ENCODE measurements at places on chromosomes 6 and 20.

GRCh38 chr6:160156842-160157241, 35.2 kb downstream of the SLC22A1 start:
- DNase-seq: no peak
- no peaks in the 10 kb centered on the region for H3K4me1 ChIP-seq
- H3K27ac ChIP-seq: no peak overlapping the region
- H3K36me3 ChIP-seq: peaks cover 23% of the 10 kb centered on the region
- no peak overlapping the region for H3K4me3 ChIP-seq

GRCh38 chr20:32685541-32686529, 12.1 kb upstream of the C20orf203 start:
- no peak overlapping the region for H3K27ac ChIP-seq
- no peaks in the 10 kb centered on the region for H3K36me3 ChIP-seq
- H3K4me3 ChIP-seq: no peak overlapping the region
- DNase-seq: no peak
- no peaks in the 10 kb centered on the region for H3K4me1 ChIP-seq

- H3K27ac ChIP-seq: no peak overlapping the region
- H3K36me3 ChIP-seq: no peaks in the 10 kb centered on the region
- no peak for DNase-seq
Observed at GRCh38 chr20:60868316-60868891, 383.7 kb upstream of the CDH4 start.

GRCh38 chr20:34022839-34023234, 29.1 kb downstream of the RALY start:
- H3K36me3 ChIP-seq: no peaks in the 10 kb centered on the region
- no peak overlapping the region for H3K27ac ChIP-seq
- no peak for DNase-seq
- H3K4me1 ChIP-seq: peaks cover 38% of the 10 kb centered on the region
- H3K4me3 ChIP-seq: no peak overlapping the region
- no peaks in the 10 kb centered on the region for H3K27me3 ChIP-seq

- H3K4me1 ChIP-seq: no peaks in the 10 kb centered on the region
- no peaks in the 10 kb centered on the region for H3K36me3 ChIP-seq
- no peak overlapping the region for H3K27ac ChIP-seq
Observed at GRCh38 chr6:12102350-12102749, 90.2 kb downstream of the HIVEP1 start.

DNA sequence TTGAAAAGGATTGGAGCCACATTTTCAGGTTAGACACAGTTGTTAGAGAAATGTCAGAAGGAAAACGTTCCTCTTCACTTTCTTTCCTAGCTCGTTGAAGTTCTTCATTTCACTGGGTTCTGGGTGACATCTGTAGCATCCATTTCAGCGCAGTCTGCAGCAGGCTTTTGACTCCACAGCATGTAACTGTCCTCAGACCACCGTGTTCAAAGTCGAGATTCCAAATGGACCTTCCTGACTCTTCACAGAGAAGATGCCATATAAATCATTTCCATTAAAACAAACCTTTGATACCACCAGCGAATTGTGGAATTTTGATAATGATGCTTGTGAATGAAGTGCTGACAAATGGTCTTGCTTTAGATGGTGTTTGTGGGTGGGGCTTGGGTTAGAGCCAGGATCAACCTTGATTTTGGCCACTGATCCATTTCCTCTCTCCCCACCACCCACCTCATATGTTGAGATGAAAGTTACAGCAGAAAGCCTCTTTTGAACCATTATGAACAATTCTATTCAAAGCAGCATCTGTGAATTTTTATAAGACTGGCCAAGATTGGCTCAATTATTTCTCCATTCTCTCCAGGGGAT, 185.3 kb upstream of the PREP start:
- H3K27me3 ChIP-seq: no peaks in the 10 kb centered on the region
- H3K27ac ChIP-seq: no peak overlapping the region
- no peaks in the 10 kb centered on the region for H3K36me3 ChIP-seq
- H3K4me3 ChIP-seq: no peak overlapping the region

DNA sequence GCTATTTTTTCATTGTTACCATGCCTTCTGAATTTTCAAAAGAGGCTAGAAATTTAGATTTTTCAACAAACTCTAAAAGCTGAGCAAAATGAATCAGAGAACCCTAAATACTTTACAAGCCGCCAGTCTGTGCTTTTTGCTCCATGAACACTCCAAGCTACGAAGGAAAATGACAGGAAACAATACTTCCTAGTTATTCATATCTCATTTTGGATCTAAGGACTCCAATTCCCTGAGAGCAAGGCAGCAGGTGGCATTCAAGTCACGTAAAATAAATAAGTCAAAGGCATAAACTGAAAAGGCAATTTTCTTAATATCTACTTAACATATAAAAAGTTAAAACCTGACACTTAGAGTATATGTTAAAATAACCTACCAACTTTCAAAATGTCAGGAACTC, 50.6 kb downstream of the PDSS2 start:
- H3K4me3 ChIP-seq: no peak overlapping the region
- no peaks in the 10 kb centered on the region for H3K27me3 ChIP-seq
- peaks cover 15% of the 10 kb centered on the region for H3K36me3 ChIP-seq
- H3K4me1 ChIP-seq: no peaks in the 10 kb centered on the region
